ENCODE measurements at places on chromosomes 16 and 17. TPM values are rescaled to one million over a fixed set of nuclear protein-coding genes. Genes with fewer than 3 reads are reported as not detected.

DNA sequence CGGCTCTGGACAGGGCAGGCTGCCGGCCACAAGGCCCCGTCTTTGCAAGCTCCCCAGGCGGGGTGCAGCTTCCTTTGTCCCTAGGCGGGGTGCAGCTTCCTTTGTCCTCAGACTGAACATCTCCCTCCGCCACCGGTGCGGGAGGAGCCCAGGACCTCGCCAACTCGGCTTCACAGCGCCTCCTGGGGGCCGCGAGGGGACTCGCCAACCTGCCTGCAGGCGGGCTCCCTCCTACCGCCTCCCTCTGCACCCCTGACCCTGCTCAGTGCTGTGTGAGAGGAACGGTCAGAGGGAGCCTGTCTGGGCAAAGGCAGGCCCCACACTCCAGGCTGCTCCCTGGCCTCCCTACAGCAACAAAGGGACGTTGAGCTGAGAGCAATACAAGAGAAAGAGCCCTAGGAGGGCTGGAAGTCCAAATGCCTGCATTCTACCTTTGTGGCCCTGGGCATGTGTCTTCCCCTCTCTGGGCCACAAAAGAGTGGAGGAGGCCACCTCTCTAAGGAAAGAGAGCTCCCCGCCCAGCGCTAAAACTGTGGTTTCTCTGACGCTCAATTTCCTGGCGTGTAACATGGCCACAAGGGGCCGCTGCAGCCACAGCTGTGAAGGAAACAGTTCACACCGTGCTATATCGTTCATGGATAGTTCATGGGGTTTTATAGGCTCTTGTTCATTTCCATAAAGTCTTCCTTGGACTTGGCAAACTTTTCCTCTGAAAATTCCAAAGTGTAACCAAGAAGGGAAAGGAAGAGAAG lies 20.9 kb upstream of the KRT19 start:
- DNase-seq: peak; percentile 89

GRCh38 chr17:55570391-55570790 lies 59.1 kb upstream of the SMIM36 start:
- DNase-seq: no peak

- DNase-seq: no peak
These were observed 327.7 kb downstream of the BCAS3 start for GRCh38 chr17:61005358-61005757.

DNA sequence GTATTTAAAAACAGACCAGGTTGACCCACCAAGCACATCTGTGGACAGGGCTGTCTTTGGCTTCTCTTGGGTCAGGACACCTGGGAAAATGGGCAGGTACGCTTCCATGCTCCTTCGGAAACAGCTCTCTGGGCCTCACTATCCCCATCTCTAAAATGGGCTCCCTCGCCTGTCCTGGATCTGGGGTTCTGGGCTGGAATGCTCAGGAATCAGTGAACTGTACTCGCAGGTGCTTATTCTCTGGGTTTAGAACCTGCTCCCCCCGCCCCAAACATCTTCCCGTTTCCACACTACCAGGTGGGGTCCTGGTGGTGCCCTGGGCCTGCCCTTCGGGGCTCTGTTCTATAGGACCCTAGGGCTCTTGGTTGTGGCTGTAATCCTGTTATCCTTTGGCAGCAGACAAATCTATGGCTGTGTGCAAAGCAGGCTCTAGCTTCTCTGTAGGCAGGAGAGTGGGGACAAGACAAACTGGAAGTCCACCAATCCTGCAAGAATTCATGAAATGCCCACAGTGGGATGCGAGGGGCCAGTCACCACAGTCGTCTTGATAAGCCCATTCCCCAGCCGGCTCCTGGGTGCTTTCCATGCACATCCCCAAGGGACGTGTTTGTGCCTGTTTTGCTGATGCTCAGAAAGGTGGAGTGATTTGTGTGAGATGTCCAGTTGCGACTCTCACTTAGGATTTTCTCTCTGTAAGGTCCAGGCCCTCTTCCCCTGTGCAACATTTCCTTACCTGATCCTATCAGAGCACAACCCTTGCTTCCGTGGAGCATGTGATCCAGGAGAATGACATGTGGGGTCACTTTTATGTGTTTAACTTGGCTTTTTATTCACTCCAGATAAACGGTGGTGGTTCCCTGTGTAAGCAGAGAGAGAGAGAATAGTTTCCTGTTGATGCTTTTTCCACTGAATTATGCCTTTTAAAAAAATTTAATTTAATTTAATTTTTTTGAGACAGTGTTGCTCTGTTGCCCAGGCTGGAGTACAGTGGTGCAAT lies 37.2 kb downstream of the HAPSTR1 start:
- DNase-seq: no peak

- DNase-seq: no peak
These were observed 297.3 kb downstream of the ABCC12 start for GRCh38 chr16:47858333-47858982.

GRCh38 chr16:9040800-9041412 lies 50.5 kb upstream of the HAPSTR1 start:
- DNase-seq: no peak

DNA sequence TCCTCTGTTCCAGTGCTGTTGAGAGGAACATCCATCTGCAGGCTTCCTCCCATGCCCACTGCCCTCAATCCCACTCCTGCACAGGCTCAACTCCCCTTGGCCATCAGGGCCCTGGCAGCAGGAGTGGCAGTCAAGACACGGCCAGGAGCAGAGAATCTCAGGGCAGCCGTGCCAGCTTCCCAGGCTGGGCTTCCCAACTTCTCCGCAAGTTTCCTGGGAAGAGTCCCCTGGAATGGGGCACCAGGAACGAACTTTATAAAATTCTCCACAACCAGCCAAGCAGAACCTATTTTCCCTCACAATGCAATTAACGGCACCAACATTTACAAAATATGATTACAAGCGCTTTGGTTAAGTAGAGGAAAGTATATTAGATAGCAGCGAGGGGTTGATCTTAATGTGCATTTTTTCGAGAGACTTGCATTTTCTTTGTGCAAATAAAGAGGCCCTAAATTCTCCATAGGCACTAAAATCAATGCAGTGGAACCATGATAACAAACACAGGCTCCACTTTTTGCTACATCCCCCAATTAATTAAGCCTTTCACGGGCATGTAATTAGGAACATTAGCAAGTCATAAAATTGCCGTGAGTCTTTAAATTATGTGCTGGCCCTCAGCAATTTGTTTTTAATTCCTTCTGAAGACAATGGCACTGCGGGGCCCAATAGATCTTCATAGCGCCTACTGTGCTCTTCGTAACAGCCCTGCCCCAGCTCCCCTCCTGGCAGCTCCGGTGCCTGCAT lies 99.9 kb upstream of the LHX1 start:
- no peak for DNase-seq

DNA sequence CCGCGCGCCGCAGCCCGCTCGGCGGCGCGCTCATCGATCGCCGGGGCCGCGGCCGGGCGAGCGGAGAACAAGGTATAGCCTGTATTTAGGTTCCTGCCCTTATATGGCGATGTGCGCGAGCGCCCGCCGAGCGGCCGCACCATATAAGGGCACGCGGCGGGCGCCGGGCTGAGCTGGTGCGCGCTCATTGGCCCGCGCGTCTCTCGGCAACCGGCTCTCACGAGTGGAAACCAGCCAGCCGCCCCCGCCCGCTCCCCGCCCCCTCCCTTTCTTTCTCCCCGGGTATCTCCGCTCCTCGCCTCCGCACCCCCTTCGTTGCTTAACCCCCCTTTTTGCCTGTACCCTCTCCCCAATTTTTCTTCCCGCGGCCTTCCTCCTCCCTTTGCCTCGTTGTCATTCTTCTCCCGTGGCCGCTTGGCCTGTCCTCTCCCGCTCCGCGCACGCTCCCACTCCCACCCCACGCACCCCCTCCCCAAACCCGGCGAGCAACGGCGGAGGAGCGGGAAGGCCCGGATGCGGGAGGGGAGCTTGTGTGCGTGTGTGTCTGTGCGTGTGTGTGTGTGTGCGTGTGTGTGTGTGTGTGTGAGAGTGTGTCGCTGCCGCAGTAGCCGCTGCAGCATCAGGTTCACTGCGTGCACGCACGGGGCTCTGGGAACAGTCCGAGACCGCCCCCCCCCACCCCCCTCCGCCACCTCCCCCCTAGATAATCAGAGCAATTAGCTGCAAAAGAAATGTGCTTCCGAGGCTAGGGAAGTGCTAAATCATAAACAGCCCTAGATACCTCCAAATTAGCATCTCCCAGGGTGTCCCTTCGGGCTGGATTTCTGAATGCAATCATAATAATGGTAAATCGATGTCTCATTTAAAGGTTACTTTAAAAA lies 13.5 kb upstream of the CBX8 start:
- no peak for DNase-seq

DNA sequence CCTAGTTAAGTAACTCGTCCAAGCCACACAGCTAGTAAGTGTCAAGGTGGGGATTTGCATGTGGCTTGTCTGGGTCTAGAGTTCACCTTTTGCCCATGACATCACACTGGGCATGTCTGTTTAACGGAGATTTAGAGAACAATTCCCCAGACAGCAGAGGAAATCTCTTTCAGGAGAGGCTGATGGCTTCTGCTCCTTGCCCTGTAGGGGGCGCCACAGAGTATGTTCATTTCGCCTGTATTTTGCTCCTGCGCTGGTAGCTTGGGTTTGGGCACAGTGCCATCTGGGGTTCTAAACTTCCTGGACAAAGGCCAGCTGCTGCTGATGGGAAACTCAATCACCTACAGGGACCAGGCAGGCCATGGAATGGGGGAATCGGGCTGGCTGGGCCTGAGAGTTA lies 20.4 kb downstream of the OTOA start:
- no peak for DNase-seq

DNA sequence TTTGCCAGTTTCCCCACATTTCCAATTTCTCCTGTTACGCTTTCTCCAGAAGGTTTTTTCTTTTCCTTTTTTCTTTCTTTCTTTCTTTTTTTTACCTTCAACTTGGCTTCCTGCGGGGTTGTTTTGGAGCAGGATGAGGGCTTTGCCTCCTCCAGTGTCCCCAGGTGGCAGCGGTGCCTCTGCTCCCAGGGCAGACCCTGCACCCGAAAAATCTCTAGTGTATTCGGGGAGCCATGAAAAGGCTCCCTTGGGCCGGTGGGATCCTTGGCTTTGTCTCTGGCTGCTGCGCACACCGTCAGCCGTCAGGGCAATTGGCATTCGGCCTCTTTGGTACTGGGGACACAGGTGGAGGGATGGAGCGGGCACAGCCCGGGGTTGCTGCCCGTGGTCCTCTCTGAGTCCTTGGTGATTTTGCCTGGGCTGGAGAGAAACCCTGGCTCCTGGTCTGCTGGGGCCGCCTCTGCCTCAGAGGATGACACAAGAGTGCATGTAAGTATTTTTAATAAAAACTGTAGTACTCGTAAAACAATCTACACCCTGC lies 846 bp downstream of the ITGB3 start:
- DNase-seq: no peak

GRCh38 chr17:81991684-81992305 lies 14.4 kb downstream of the ASPSCR1 start:
- no peak for DNase-seq

DNA sequence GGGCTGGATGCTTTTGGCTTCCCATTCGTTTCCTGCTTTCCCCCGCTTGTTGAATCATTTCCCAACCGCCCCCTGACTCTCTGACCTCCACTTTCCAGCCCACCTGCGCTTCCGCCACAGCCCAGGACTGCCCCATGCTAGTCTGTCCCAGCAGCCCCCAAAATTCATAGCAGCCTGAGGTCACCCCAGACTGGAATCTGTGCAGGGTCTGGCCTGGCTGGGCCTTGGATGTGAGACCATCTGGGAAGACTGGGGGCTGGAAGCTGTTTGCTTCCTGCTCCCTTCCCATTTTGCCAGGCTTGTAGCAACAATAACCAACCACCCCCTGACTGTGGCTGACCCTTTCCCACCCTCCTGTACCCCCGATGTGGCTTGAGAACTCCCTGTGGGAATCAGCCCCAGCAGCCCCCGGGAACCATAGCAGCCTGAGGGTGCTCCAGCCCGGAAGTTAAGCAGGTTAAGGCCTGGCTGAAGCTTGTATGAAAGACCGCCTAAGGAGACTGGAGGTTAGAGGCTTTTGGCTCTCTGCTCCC lies 2290.8 kb downstream of the TP53TG3F start:
- no peak for DNase-seq

GRCh38 chr17:17445925-17446665 lies 30.7 kb upstream of the MED9 start:
- peak; percentile 61 for DNase-seq

DNA sequence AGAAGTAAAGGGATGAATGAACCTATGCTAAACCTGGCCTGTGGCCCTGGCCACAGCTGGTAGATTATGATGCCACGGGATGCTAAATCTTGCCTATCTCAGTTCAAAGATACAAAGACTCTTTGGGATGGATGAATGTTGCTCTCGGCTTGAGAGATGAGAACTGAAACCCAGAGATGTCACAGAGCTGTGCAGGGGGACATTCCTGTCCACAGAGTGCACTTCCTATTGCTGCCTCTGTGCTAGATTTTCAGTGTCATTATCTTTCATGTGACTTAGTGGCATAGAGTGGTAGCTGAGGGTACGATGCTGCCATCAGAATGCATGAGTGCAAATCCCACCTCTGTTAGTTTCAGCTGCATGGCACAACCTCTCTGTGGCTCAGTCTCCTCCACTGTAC lies 2.3 kb upstream of the MT1M start:
- DNase-seq: no peak

DNA sequence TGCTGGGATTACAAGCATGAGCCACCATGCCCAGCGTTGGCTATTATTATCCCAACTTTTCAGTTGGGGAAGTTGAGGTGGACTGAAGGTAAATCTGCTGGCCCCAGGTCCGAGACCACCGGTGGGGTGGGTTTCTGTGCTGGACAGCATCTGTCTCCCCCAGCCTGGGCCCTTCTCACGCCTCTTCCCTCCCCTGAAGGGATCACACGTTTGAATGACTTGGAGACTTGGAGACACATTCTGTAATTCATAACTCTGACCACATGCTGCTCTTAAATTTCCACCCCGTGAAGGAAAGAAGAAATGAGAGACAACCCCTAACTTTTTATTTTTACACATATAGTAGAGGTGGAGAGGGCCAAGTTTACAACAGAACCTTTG lies 109.8 kb downstream of the MSI2 start:
- no peak for DNase-seq

- no peak for DNase-seq
These were observed 137.8 kb upstream of the CCL2 start for GRCh38 chr17:34117332-34117731.

DNA sequence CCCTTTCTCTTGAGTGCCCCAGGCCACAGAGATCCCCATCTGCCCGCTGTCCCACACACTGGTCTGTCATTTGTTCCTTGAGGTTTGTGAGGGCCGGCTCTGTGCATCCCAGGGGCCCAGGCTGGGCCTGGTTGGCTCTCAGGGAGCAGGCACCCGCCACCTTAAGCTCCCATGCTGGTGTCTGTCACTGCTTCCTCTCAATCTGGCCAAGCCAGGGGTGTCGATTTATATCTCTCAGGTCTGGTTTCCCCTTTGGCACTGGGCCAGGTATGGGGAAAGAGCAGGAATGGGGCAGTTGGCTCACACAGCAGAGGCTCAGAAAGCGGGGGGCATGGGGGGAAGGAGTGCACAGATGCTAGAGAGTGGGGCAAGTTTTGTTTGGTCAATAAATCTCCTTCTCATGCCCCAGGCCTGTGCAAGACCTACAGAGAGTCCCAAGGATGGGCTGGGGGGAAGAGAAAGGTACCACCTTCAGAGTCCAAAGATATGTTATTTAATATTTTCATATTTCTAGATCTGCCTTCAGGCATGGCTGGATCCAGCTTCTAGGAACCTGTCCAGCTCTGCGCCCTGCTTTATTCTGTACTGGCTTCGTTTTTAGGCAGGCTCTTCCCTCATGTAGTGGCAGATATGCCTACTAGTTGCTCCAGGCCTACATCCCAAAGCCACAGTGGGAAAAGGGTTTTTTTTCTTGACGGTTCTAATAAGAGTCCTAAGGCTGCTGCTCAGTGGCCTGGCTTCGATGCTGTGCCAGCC lies 34.3 kb downstream of the IL4R start:
- no peak for DNase-seq

The TSR3 gene
- polyA plus RNA-seq: 32.6 TPM

The SLC38A8 gene
- not detected for polyA plus RNA-seq

The CRHR1 gene
- polyA plus RNA-seq: 0.47 TPM

The HNF1B gene
- polyA plus RNA-seq: 114 TPM

The PDIA2 gene
- polyA plus RNA-seq: 2.4 TPM

The MEIOC gene
- polyA plus RNA-seq: 3.3 TPM
